Right ventricle myocardium inferior (tissue), 1 donor: ENCODE measurements at places on chromosomes 4 and X.

GRCh38 chrX:13180807-13181206, 136.4 kb upstream of the FAM9C start:
- no peak for DNase-seq

DNA sequence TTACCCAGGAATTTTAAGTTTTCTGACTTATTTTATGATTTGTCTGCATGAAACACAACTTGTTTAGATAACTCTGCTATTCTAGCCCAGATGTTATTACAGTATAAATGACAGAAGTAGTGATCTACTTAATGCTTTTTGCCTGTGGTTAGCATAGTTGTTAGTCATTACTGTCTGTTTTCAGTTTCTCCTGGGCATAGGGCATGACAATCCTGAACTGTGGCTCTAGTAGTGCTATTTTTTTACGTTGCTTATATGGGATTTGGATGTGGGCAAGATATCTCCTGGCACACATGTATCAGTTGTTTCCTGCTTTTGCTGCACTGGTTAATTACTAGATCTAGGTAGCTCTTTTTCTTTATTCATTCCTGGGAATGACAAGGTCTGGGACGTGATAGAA, 1005.8 kb downstream of the PCDH18 start:
- DNase-seq, result no peak

DNA sequence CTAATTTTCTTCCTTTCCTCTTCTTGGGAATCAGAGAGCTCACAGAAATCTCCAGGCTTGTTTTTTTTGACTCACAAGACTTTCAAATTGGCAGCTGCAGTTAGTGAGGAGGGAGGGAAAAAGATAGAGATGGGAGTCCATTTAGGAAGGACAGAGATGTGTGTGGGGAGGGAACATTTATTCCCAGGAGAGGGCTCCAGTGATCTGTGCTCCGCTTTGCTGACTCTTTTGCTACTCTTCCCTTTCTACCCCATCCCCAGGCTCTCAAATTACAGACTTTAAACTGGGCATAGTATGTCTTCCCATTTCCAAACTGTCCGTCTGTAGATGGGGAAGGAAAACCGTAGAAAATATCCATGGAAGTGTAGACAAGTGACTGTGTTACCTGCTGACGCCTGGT, 39.1 kb upstream of the UCP1 start:
- DNase-seq, result no peak

DNA sequence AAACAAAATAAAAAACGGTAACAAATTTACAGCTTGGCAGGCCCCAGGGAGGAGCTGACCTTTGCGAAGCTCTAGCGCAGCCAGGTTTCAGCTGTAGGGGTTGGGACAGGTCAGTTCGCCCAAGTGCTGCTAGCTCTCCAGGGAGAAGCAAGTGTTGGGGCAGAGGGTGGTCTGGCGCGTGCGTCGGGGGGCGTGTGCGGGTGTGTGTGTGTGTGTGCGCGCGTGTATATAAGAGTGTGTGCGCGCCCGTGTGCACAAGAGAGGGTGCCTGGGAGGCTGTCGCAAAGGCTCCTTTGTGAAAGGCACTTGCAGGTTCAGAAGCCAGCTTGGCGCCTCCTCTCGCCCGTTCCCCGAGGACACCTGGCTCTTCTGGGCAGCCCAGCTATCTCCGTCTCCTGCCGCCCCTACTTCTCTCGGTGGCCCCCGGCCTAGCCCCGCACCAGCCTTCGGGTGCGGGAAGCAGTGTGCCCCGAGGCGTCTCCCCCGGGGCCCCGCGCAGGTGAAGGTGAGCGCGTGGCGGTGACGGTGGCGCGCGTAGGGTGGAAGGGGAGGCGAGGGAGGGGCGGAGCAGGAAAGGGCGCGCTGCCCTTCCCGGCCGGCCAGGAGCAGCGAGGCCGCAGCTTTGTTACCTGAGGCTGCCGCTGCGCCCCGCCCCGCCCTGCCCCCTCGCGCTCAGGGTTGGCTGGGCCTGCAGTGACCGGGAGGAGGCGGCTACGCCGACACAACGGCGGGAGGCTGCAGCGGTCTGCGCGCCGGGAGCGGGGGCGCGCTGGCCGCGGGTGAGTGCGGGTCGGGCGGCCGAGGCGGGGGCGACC, at the start of gene FHDC1:
Gene FHDC1, plus strand, starts transcription at position 693 of the 815 bp plus-strand sequence. CDS start 6,735 bp downstream, outside the sequence.
- DNase-seq, result no peak

GRCh38 chr4:151905197-151905596, 144.4 kb upstream of the GATB start:
- DNase-seq, result no peak

DNA sequence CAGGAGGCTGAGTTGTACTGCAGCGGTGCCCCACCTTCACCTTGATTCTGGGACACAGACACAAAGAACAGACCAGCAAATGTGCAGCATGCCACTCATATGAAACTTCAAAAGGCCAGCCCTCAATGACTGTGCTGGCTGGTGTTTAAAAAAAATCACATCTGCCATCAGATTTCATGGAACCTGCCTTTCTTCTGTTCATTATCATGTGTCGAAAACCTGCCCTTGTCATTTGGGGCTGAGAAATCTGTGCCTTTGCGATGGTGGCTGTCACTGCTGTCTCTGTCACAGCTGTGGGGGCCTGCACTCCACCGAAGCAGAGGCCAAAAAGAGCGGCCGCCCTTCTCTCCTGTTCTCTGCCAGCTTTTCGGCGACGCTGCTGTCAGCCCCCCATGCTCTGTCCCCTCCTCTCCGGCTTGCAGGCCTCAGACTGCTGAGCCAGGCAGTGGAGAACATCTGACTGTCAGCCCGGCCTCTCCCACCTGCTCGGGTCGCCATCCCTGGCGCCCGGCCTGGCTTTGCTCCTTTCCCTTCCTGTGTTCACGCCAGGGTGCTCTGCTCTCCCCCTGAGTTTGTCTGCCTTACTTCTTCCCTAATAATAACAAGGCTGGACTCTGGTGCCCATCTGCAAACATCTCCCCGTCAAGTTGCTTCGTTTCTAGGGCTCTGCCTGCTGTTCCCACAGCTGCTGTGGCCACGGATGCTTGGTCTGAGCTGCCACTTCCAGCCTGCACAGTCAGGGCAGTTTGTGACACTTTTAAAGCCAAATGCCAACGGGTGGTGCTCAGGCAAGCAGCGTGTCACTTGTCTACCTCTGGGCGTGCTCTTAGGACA, 355.2 kb downstream of the UNC5C start:
- no peak for DNase-seq

- DNase-seq, result no peak
Measured at GRCh38 chr4:31748382-31748781, 1028.2 kb downstream of the PCDH7 start.

DNA sequence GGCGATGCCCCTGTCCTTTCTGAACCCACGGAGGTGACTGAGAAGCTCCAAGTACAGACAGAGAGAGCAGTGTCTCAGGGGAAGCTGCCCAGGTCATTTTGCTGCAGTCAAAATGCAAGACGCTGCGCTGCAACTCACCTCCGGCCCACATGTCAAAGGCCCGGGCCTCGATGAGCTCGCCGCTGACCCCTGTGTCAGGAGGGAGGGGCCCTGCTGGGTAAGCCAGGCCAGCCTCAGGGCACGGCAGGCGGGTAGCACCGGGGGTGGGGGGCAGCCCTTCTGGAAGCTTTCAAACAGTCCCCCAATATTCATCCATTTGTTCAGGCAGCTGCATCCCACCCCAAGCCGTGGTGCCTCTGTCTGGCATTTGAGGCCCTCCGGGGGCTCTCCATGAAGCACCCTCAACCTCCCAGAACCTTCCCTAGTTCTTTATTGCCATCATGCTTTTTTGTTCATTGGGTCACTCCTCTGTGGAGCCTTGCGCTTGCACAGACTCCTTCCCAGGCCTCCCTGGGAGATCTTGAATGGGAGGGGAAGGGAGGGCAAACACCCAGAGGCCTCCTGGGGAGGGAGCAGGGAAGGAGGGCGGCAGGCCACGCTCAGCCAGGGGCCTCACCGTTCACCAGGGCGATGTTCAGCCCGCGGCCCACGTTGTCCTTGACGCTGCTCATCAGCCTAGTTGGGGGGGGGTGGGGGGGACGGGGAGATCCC, 8.2 kb downstream of the FAM3A start:
- DNase-seq, result no peak

GRCh38 chr4:79198951-79199587, 126.8 kb downstream of the NAA11 start:
- no peak for DNase-seq

DNA sequence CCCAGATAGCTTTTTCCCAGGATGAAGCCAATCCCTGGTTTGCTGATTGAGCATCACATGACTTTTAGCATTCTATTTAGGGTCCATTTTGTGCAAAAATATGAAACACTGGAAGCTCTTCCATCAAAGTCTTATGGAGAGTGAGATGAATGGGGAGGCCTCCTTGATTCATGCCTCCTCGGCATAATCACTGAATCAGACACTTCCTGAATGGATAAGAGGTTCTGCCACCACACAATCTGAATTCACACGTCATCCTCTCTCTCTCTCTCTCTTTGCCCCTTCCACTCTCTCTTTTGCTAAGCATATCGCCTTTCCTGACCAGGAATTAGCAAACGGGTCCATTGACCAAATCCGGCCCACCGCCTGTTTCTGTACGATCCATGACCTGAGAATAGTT, 68.7 kb downstream of the CRMP1 start:
- DNase-seq, result no peak

DNA sequence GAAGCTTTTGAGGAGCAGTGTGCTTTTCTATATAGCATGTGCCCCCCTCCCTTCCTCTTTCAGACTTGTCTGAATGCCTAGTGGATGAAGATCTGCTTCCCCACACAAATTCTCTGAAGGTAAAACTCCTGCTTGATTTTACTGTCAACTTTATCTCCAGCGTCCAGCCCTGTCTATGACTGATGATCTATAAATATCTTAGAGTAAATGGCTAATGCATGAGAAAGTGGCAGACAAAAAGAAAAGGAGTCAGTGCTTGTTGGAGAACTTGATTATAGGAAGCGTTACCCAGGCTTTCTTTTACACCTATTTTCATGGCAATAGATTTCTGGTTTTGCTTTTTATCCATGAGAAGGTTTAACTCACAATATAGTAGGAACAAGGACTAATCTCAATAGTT, 168.3 kb upstream of the HS3ST1 start:
- no peak for DNase-seq

- no peak for DNase-seq
Measured at GRCh38 chrX:119871245-119871598, 311 bp downstream of the RNF113A start.

DNA sequence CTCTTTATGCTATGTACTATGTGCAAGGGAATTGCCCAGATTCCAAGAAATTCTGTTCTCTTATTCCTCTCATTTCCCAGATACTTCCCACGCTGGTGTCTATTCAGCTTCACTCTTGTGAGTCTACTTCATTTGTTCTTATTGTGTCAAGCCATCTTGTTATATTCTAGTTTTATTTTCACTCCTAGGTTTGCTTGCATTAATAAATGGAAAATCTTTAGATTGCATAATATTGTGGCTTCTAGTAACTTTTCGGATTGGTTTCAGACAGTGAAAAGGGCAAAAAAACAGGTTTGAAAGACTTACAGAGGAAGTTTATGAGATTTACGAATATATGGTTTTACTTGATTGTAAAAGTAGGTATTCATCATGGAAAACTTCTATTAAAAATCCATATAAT, 128.4 kb downstream of the BTC start:
- no peak for DNase-seq

DNA sequence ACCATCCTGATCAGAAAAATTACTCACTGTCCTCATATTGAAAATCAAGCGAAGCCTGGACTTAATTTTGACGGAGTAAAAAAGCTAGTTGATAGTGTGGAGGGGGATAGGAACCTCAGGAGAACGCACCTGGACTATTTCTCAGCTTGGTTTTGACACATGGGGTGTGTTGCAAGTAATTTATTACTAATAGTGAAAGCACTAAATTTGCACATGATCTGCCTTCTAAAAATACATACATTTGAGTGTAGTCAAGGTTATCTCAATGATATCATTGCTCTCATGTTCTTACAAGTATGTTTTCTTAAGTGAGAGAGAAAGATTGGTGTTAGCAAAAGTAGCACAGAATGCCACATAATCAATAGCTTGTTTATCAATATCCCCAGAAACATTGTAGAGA, 29.5 kb downstream of the LRIT3 start:
- DNase-seq, result no peak

GRCh38 chrX:15319075-15319474, 3.6 kb upstream of the ASB11 start:
- no peak for DNase-seq

GRCh38 chr4:53779025-53779424, 187.7 kb upstream of the LNX1 start:
- no peak for DNase-seq

DNA sequence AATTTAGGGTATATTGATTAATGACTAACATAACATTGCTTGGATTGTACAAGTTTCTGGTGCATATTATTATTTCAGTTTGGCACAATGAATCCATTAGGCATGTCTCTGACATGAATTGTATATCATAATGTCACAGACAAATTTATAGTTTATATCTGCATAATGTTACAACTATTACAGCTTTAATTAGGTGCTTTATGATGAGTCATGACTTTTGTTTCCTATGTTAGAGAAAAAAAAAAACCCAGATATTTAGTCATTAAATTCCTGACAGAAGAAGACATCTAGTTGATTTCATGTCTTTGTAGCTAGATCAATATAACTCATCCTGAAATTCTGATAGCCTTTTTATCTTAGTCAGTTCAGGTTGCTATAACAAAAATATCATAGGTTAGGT, 385.7 kb upstream of the EPHA5 start:
- DNase-seq, result no peak

GRCh38 chr4:127251423-127251822, 381.3 kb upstream of the INTU start:
- no peak for DNase-seq

DNA sequence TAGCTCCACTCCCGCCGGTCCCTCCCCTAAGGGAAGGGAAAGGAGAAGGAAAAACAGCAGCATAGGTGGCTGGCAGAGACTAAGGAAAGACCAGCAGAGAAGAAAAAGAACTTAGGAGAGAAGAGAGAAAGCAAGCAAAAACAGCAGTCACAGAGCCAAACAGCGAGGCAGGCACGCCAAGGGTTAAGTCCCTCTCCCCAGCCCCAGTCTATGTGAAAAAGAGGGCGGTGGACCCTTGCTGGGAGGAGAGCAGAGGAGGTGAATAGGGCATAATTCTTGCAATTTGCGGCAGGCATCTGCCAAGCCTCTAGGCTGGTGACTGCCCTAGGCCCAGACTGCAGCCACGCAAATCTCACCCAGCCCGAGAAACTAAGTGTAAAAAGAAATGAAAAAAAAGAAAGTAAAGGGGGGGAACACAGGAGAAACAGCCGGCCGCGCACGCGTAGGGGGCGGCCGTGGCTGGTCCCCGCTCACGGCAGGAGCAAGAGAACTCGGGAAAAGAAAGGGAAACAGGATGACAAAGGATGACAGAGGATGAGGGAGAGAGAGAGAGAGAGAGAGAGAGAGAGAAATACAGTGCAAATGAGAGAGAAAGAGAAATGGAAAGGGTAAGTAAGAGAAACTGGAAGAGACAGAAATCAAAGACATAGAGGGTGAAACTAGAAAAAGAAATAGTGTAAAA, 48.6 kb downstream of the MAGEA9 start:
- DNase-seq, result no peak

- DNase-seq, result no peak
Measured at GRCh38 chr4:104129243-104129642, 365.5 kb downstream of the CXXC4 start.
